Neural cell (in vitro differentiated cells): ENCODE measurements at places on chromosomes 7 and 10. TPM values are rescaled to one million over a fixed set of nuclear protein-coding genes. Genes with fewer than 3 reads are reported as not detected.

Gene TMEM213
- not detected in 2 replicates for polyA plus RNA-seq

Gene GRID2IP
- 0.32 TPM in 1 of 2 replicates, not detected in the other for polyA plus RNA-seq

Gene URGCP
- polyA plus RNA-seq, result 43.0 and 49.6 TPM in 2 replicates

Gene ATOH7
- polyA plus RNA-seq, result 2.5 and 3.0 TPM in 2 replicates

Gene HECW1
- 11.7 and 13.8 TPM in 2 replicates for polyA plus RNA-seq

Gene TAF6
- 23.4 and 40.3 TPM in 2 replicates for polyA plus RNA-seq

Gene HOXA6
- polyA plus RNA-seq, result not detected in 2 replicates

Gene LIPM
- not detected in 2 replicates for polyA plus RNA-seq

Gene TAC1
- polyA plus RNA-seq, result 3,985 and 4,629 TPM in 2 replicates

Gene METTL27
- 1.8 and 2.4 TPM in 2 replicates for polyA plus RNA-seq

Gene GSTO2
- polyA plus RNA-seq, result 0.53 and 2.2 TPM in 2 replicates

Gene EVX1
- not detected in 2 replicates for polyA plus RNA-seq

Gene TRIM50
- not detected in 2 replicates for polyA plus RNA-seq

Gene PHYHIPL
- polyA plus RNA-seq, result 33.9 and 49.5 TPM in 2 replicates

Gene GPR26
- polyA plus RNA-seq, result 8.0 and 8.1 TPM in 2 replicates

Gene VWC2
- polyA plus RNA-seq, result 4.6 TPM in 2 replicates

Gene RET
- polyA plus RNA-seq, result 1.5 and 1.7 TPM in 2 replicates

Gene HIPK2
- polyA plus RNA-seq, result 8.5 and 10.5 TPM in 2 replicates

Gene SPDYE6
- polyA plus RNA-seq, result not detected in 2 replicates

Gene PARP12
- polyA plus RNA-seq, result 0.44 TPM in 1 of 2 replicates, not detected in the other
